Activated CD8-positive, alpha-beta memory T cell treated with anti-CD3 and anti-CD28 coated beads for 4 hours (primary cell): ENCODE measurements at places on chromosomes 13 and 19.

- no peak for DNase-seq
These were observed 12.7 kb downstream of the SLC27A1 start for GRCh38 chr19:17482877-17483604.

- DNase-seq: no peak
These were observed 511 bp downstream of the GARRE1 start for GRCh38 chr19:34254698-34255432.

DNA sequence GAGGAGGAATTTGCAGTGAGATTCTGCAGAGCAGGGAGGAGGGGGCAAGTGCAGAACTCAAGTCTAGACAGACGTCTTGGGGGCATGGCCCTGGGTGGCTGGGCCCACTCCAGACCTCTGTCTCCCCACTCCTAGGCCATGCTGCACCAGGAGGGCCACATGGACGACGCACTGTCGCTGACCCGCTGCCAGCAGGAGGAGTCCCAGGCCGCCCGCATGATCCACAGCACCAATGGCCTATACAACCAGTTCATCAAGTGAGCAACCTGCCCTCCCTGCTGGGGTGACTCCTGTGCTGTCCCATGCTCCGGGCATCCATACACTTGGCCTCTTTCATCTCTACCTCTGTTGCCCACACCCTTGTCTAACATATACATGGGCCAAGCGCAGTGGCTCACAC, 18.1 kb downstream of the RYR1 start:
- DNase-seq: no peak

GRCh38 chr13:42525035-42525504, 48.9 kb upstream of the TNFSF11 start:
- no peak for DNase-seq

DNA sequence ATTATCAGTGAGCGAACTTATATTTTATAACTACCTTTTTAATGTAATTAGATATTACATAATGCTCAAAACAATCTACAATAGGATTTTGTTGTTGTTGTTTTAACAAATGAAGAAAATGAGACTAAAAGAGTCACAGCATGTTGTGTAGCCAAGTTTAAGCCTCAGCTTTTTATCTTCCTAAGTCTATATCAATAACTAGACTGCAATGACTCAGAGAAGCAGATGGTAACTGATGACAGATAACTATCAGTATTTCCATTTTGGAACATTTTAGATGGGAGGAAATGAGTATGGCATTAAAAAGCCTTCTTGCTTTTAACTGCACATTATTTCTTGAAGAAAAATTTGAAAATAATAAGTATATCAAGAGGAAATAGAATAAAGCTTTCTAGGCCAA, 825.2 kb downstream of the SLITRK1 start:
- no peak for DNase-seq

DNA sequence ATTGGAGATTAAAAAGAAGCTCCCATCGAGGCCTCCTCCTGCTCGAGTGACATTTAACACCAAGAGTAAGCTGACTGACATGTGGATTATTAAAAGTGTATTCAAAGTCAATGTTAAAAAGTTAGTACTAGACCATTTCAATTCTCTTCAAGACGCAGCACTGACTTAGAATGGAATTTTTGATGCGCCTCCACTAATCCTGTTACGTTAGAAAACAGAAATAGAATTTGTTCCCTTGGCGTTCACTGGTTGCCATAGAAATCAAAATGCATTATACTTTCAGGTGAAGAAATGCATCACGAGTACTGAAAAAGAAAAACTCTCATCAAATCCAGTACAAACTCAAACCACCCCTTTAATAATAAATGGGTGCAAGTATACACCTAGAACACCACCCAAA, 42.2 kb downstream of the BRD4 start:
- no peak for DNase-seq

- no peak for DNase-seq
These were observed 145.1 kb downstream of the PCCA start for GRCh38 chr13:100234006-100234405.

DNA sequence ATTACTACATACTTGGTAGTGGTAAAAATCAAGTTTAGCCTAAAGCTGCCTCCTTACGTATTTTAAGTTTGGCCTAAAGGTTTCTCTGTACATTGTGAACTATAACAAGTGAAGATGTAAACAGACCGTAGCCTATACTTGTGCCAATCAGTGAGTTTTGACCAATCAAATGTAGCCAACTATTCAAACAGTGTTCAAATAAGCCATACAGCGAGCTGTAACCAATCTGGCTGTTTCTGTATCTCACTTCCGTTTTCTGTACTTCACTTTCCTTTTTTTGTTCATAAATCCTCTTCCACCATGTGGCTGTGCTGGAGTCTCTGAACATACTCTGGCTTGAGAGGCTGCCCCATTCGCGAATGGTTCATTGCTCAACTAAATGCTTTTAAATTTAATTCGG, 2504.6 kb downstream of the PCDH9 start:
- DNase-seq: no peak

DNA sequence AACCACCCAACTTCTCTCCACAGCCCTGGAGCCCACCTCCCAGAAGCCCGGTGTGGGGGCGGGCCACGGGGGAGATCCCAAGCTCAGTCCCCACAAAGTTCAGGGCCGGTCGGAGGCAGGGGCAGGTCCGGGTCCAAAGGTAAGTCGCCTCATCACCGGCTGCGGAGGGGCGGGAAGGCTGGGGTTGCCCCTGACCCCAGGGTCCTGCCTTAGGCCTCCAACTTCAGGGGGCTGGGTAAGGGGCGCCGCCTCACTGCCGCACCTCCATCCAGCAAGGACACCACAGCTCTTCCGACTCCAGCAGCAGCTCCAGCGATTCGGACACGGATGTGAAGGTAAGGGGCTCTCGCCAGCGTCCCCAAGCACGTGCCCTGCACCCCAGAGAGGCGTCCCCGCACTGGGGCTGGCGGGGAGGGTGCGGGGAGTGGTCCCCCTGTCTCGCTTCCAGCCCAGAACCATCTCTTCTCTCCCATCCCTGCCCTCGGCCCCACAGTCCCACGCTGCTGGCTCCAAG, 358 bp downstream of the C19orf33 start:
- no peak for DNase-seq

- no peak for DNase-seq
These were observed 7.8 kb downstream of the CYP4F11 start for GRCh38 chr19:15926484-15926883.

- DNase-seq: no peak
These were observed 267.5 kb upstream of the ARGLU1 start for GRCh38 chr13:106835477-106835876.

- DNase-seq: no peak
These were observed 154.2 kb downstream of the LHFPL6 start for GRCh38 chr13:39448834-39449233.

DNA sequence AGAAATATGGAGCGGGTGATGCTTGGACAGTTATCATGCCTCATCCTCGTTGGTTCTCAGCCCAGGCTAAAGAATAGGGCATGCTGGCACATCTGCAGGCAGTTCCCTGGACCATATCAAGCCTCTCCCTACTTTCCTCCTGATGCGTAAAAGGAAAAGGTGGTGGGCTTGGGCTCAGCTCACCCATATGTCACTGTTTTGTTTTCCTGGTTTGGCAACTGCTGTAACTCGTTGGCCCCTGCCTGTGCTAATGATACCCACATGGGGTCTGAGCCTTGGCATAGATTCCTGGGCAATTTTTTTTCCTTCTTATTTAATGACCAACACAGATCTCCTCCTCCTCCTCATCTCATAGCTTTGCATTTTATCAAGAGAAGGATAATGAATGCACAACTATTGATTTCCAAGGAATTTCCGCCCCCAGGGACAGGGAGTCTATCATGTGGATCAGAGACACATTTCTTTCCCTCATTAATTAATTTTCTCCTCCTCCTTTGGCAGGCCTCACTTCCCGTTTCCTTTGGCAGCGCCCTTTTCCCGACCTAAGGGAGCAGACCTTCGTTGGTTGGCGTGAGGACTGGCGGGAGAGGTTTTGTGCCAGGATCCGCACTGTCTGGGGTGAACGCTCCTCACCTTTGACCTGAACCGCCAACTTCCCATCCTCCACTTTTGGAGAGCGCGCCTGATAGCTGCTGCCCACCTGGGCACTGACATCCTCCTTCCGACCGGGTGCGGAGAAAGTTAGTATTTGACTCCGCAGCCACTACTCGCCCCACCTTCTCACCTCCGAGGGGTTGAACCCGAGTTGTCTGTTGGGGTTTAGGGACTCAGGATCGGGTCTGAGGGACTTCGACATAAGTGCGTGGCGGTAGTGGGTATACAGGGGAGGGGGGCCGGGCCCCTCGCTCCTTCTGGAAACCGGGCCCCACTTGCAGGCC, 3.4 kb upstream of the POU4F1 start:
- DNase-seq: no peak

DNA sequence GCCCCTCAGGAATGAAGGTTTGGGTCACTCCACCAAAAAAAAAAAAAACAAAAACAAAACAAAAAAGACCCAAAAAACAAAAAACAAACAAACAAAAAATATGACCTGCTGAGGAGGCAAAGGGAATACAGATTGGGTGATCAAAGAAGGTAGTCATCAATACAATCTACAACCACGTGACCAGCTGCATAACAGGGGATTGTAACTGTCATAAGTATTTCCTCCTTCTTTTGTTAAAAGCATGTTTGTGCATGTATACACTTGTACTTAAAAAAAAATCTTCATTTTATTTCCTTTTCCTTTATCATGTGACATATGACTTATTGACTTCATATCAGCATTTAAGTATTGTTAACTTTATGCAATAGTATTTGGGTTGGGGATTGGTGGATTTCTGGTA, 165.1 kb upstream of the IRS2 start:
- DNase-seq: no peak

- DNase-seq: no peak
These were observed 236.9 kb downstream of the COL4A1 start for GRCh38 chr13:110070046-110070445.

DNA sequence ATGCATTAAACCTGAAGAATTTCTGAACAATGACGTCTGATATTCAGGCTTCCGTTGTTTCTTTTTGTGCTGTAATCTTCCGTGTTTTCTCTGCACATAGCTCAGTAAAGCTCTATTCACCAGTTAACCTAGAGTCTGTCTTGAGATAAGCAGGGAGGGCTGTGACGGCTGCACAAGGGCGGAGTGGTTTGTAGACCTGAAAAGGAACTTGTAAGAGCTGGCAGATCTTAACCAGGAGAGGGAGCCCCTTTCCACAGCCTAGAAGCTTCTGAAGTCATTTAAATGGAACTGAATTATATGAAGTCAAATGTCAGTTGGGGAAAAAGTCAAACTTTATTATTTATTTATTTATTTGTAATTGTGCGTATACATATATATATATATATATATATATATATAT, 27.5 kb downstream of the DPRX start:
- no peak for DNase-seq

- DNase-seq: no peak
These were observed 3.3 kb upstream of the ZNF880 start for GRCh38 chr19:52366414-52366824.

DNA sequence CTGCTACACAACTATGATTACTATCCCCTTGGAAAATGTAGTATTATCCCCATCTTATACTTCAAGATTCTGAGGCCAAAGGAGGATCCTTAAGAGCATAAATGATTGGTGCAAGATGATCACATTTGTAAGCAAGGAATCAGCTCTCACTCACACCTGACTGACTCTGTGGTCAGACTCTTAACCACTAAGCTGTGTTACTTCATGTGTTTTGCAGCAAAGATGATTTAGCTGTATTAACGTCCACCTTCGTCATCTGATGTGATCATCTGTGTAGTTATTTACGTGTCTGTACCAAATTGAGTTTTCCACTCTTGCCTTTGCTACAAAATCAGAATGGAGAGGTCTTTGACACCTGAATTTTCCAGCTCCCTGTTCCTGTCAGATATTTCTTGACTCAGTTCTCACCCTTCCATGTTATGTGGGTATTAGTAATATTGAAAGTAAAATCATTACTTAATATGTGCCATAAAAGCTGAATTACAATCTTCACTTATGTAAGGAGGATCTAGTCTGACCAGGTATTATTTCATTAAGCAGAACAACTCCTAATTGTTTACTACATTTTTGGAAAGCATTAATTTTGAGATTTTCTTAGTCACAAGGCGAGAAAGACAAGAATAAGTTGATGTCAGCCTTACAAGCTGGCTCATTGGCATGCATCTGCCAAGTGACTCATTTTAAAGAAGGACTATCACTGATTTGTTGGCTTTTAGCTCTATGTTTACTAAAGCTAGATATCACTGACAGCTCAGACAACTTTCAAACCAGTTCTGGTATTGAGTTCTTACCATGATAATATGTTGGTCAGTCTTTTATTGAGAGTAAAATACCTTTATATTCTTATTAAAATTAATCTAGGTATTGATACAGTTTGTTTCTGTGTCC, 1279.8 kb upstream of the PCDH9 start:
- DNase-seq: no peak

- no peak for DNase-seq
These were observed 8.0 kb downstream of the LPAR6 start for GRCh38 chr13:48404952-48405351.

GRCh38 chr13:45368571-45368970, 27.6 kb upstream of the TPT1 start:
- no peak for DNase-seq

DNA sequence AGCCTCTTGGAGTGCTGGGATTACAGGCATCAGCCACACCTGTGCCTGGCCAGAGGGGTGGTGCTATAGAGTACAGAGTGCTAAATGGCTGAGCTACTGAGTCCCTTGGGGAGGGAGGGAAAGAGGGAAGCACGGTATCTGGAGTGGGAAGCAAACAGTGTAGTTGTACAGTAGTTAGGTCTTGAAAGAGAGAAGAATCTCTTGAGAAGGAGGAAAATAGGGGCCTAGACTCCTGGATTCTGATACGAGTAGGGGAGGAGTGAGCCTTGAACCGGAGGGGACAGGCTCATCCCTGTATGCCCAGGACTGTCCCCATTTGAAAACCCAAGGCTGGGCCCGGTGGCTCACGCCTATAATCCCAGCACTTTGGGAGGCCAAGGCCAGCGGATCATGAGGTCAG, 5.1 kb downstream of the MYADM start:
- DNase-seq: no peak

- DNase-seq: no peak
These were observed 23.0 kb downstream of the FAM216B start for GRCh38 chr13:42804244-42804874.

DNA sequence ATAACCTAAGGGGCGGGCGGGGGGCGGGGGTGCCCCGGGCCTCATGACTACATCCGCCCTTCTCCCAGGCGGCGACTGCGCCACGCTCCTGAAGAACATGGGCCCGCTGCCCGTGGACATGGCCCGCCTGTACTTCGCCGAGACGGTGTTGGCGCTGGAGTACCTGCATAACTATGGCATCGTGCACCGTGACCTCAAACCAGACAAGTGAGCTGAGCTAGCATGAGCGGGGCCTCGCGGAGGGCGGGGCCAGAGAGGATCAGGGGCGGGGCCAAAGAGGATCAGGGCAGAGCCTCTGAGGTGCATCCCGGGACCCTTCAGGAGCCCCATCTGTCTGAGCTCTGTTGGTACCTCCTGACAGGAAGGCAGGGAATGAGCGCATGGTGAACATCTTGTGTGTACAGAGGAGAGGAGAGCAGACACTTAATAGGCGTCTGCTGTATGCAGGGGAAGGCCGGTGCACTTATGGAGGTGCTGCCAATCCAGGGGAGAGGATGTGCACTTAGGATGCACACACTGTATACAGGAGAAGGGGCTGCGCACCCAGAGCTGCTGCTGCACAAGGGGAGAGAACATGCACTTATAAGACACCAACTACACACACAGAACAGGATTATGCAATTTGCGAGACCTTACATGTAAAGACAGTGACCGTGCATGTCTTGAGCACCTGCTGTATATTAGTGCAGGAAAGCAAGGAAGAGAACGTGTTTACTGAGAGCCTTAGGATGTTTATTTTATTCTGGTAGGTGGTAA, 20.9 kb upstream of the PIK3R2 start:
- no peak for DNase-seq
